ENCODE measurements at places on chromosomes 12 and 14.

GRCh38 chr12:131527092-131527491, 183.8 kb upstream of the SFSWAP start:
- no peak overlapping the region for H3K27ac ChIP-seq
- no peak overlapping the region for H3K4me3 ChIP-seq
- DNase-seq, result no peak
- no peaks in the 10 kb centered on the region for H3K4me1 ChIP-seq
- no peaks in the 10 kb centered on the region for H3K36me3 ChIP-seq
- no peaks in the 10 kb centered on the region for H3K27me3 ChIP-seq

GRCh38 chr12:64538121-64538520, 72.2 kb upstream of the RASSF3 start:
- peaks cover 11% of the 10 kb centered on the region for H3K27me3 ChIP-seq
- H3K36me3 ChIP-seq, result no peaks in the 10 kb centered on the region
- H3K27ac ChIP-seq, result no peak overlapping the region
- H3K4me3 ChIP-seq, result no peak overlapping the region
- H3K4me1 ChIP-seq, result no peaks in the 10 kb centered on the region

DNA sequence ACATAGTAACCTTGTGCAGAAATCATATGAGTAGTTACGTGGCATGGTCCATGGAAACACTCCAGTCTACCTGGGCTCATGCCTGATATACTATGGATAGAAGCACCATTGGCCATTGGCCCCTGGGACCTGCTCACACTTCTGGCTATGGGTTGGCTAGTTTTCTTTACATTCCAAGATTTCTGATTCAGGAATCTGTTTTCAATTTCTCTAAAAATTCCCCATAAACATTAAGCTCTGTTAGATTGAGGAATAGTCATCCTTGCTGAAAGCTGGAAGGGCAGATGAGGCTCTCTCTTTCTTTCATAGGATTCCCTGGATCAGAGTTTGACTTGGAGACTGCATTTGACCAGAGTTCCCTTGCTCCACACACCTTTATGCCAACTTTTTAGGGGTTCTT, 37.3 kb upstream of the RAP1B start:
- peaks cover 21% of the 10 kb centered on the region for H3K4me1 ChIP-seq
- H3K36me3 ChIP-seq, result no peaks in the 10 kb centered on the region
- no peak for DNase-seq
- H3K4me3 ChIP-seq, result no peak overlapping the region

- DNase-seq, result no peak
- H3K4me1 ChIP-seq, result no peaks in the 10 kb centered on the region
- H3K27me3 ChIP-seq, result no peaks in the 10 kb centered on the region
- H3K4me3 ChIP-seq, result no peak overlapping the region
Observed at GRCh38 chr14:98594156-98594555, 677.8 kb downstream of the BCL11B start.

GRCh38 chr14:89773151-89773550, 181.4 kb downstream of the EFCAB11 start:
- H3K4me1 ChIP-seq, result peaks cover 32% of the 10 kb centered on the region
- peaks cover 18% of the 10 kb centered on the region for H3K27me3 ChIP-seq
- no peak overlapping the region for H3K27ac ChIP-seq
- DNase-seq, result no peak
- H3K36me3 ChIP-seq, result no peaks in the 10 kb centered on the region

DNA sequence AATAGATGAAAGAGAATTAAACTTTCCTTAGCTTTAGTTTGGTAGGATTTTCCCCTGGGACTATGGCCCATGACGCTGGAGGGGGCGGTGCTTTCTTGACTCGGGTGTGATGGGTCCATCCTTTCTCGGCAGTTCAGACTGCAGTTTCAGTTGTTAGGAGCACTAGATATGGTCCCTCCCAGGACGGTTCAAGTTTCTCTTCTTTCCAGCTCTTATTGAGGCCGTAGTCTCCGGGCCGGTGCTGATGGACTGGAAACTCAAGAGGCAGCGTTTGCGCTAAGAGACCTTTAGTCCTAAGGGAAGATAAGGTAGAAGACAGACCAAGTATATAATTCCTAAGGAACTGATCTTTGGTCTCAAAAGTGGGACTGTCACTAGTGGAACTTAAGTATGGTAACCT, 111.2 kb downstream of the RIN3 start:
- H3K36me3 ChIP-seq, result peaks cover 22% of the 10 kb centered on the region
- no peak for DNase-seq
- H3K4me1 ChIP-seq, result no peaks in the 10 kb centered on the region
- H3K27me3 ChIP-seq, result no peaks in the 10 kb centered on the region
- H3K27ac ChIP-seq, result no peak overlapping the region

- no peak overlapping the region for H3K27ac ChIP-seq
- H3K27me3 ChIP-seq, result peaks cover 33% of the 10 kb centered on the region
- H3K4me3 ChIP-seq, result no peak overlapping the region
- H3K4me1 ChIP-seq, result no peaks in the 10 kb centered on the region
- no peak for DNase-seq
Observed at GRCh38 chr12:113500782-113501311, 29.2 kb upstream of the LHX5 start.

- no peak for DNase-seq
- no peaks in the 10 kb centered on the region for H3K4me1 ChIP-seq
- H3K27ac ChIP-seq, result no peak overlapping the region
Observed at GRCh38 chr14:77848031-77848430, 48.1 kb downstream of the ADCK1 start.

- H3K27ac ChIP-seq, result no peak overlapping the region
- no peaks in the 10 kb centered on the region for H3K27me3 ChIP-seq
- peaks cover 2% of the 10 kb centered on the region for H3K36me3 ChIP-seq
- no peak overlapping the region for H3K4me3 ChIP-seq
Observed at GRCh38 chr12:129363041-129363440, 509.8 kb downstream of the GLT1D1 start.

- H3K27me3 ChIP-seq, result no peaks in the 10 kb centered on the region
- H3K4me3 ChIP-seq, result no peak overlapping the region
- peaks cover 6% of the 10 kb centered on the region for H3K36me3 ChIP-seq
- H3K4me1 ChIP-seq, result no peaks in the 10 kb centered on the region
- DNase-seq, result no peak
Observed at GRCh38 chr12:79959484-79959883, 24.6 kb upstream of the PPP1R12A start.

DNA sequence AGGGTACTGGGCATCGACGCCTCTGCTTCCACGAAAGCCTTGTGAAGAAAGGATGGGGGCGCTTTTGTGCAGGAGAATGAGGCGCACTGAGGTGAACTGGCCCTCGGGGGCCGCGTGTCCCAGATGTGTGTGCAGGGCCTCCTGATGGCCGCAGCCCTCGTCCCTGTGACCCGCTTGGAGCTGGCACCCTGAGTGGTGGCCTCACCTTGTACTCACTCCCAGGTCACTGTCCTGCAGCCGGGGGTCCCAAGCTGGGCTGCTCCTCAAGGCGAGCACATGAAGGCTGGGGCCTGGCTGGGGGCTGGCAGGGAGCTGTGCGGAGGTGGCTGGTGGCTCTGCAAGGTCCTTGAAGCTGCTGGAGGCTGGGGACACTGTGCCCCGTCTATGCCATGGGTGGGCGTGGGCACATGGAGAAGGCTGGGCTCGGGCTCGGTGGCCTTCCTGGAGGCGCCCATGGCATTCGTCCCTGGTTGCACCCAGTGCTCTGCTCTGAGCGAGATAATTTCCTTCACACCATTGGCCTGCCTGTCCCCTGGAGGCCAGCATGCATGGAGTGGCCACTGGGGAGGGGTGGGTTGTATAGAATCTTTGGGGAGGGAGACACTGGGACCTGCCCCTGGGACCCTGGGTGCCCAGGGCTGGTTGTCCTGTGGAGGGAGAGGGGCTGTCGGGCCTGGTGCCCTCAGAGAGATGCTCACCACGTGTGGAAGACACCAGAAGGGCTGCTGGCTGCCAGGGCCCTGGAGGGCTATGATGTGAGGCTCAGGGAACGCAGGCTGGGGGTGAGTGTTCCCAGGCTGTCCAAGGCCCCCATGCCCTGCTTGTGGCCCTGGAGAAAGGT, 79.3 kb downstream of the TMEM121 start:
- no peak overlapping the region for H3K4me3 ChIP-seq
- H3K4me1 ChIP-seq, result no peaks in the 10 kb centered on the region
- no peak overlapping the region for H3K27ac ChIP-seq
- DNase-seq, result no peak
- no peaks in the 10 kb centered on the region for H3K27me3 ChIP-seq
- no peaks in the 10 kb centered on the region for H3K36me3 ChIP-seq

DNA sequence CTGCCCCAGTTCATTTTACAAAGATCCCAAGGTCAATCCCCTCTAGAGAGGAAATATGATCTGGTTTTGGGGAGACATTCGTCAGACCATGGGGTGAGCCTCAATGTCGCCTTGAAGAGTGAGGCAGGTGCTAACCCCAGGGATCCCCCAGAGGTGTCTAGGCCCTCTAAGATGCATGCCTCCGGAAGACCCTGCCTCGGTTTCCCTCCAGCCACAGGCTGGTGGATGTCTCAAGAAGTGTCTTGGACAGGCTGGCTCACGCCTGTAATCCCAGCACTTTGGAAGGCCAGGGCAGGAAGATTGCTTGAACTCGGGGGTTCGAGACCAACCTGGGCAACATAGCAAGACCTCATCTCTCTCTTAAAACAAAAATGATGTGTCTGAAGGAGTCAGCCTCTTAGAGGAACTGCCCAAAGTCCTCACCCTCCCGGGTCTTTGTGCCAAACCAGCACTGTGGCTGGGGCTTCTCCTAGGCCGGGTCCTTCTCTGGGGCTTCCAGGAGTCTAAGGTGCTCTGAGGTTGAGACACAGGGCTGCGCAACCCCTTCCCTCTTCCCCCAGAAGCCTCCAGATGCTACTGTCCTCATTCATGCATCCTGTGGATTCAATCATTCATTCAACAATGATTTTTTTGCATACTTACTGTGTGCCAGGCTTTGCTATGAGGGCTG, 24.7 kb upstream of the BEGAIN start:
- H3K27me3 ChIP-seq, result no peaks in the 10 kb centered on the region
- peaks cover under 1% of the 10 kb centered on the region for H3K4me1 ChIP-seq
- H3K4me3 ChIP-seq, result no peak overlapping the region
- no peak overlapping the region for H3K27ac ChIP-seq
- H3K36me3 ChIP-seq, result no peaks in the 10 kb centered on the region
- no peak for DNase-seq

GRCh38 chr12:124171231-124171979, 123.5 kb upstream of the RFLNA start:
- no peak overlapping the region for H3K4me3 ChIP-seq
- H3K4me1 ChIP-seq, result no peaks in the 10 kb centered on the region
- no peak for DNase-seq
- H3K27ac ChIP-seq, result no peak overlapping the region
- H3K36me3 ChIP-seq, result no peaks in the 10 kb centered on the region
- no peaks in the 10 kb centered on the region for H3K27me3 ChIP-seq

GRCh38 chr12:93089805-93090569, 160.9 kb upstream of the EEA1 start:
- peaks cover 23% of the 10 kb centered on the region for H3K4me1 ChIP-seq
- peaks cover 6% of the 10 kb centered on the region for H3K36me3 ChIP-seq
- peak; percentile 56 for DNase-seq
- no peaks in the 10 kb centered on the region for H3K27me3 ChIP-seq

GRCh38 chr12:69986114-69986513, 161.1 kb downstream of the MYRFL start:
- H3K27me3 ChIP-seq, result no peaks in the 10 kb centered on the region
- H3K4me3 ChIP-seq, result no peak overlapping the region
- H3K4me1 ChIP-seq, result no peaks in the 10 kb centered on the region
- no peaks in the 10 kb centered on the region for H3K36me3 ChIP-seq
- no peak for DNase-seq

- DNase-seq, result no peak
- peaks cover 2% of the 10 kb centered on the region for H3K36me3 ChIP-seq
- no peak overlapping the region for H3K27ac ChIP-seq
Observed at GRCh38 chr12:30587782-30588181, 107.9 kb downstream of the IPO8 start.

DNA sequence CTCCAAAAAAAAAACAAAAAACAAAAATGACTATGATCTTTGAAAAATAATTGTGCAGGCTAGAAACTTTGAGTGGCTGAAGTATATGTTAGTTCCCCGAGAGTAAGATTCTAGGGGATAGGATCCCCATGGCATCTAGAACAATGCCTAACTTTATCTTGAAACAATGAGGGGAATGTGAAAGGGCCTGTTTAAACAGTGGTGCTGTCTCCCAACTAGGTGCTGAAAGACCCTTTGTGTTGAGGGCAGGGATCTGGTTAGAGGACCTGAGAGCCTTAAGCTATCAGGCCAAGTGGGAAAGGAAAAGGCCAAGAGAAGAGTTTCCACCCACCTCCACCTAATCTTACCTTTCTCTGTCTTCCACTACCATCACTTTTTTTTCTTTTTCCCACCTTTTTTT, 6.8 kb upstream of the YLPM1 start:
- no peaks in the 10 kb centered on the region for H3K27me3 ChIP-seq
- H3K4me1 ChIP-seq, result peaks cover 9% of the 10 kb centered on the region
- DNase-seq, result no peak
- H3K27ac ChIP-seq, result no peak overlapping the region
- no peak overlapping the region for H3K4me3 ChIP-seq

GRCh38 chr12:121467638-121468498, 68.0 kb downstream of the RNF34 start:
- no peaks in the 10 kb centered on the region for H3K36me3 ChIP-seq
- peak overlapping the region; percentile 49 for H3K4me3 ChIP-seq
- H3K27ac ChIP-seq, result no peak overlapping the region

GRCh38 chr14:71588028-71588427, 344.2 kb upstream of the RGS6 start:
- no peak overlapping the region for H3K4me3 ChIP-seq
- no peak overlapping the region for H3K27ac ChIP-seq
- no peaks in the 10 kb centered on the region for H3K27me3 ChIP-seq
- peaks cover 46% of the 10 kb centered on the region for H3K4me1 ChIP-seq
- H3K36me3 ChIP-seq, result peaks cover 2% of the 10 kb centered on the region

DNA sequence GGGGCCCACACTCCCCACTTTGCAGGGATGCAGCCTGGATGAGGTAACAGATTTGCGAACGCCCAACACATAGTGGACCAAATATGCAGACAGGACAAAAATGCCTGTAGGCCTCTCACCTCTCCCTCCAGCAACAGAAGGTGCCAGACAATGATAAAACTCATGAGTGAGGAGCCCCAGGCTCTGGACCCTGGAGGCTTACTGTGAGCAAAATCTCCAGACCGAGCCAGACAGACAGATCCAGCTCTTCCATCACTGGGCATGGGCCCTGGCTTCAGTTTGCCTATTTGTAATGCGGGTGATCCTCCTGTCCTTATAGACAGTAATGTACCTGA, 42.3 kb downstream of the IRF2BPL start:
- H3K4me1 ChIP-seq, result peaks cover 8% of the 10 kb centered on the region
- no peak overlapping the region for H3K4me3 ChIP-seq
- peaks cover 7% of the 10 kb centered on the region for H3K36me3 ChIP-seq
- DNase-seq, result no peak

DNA sequence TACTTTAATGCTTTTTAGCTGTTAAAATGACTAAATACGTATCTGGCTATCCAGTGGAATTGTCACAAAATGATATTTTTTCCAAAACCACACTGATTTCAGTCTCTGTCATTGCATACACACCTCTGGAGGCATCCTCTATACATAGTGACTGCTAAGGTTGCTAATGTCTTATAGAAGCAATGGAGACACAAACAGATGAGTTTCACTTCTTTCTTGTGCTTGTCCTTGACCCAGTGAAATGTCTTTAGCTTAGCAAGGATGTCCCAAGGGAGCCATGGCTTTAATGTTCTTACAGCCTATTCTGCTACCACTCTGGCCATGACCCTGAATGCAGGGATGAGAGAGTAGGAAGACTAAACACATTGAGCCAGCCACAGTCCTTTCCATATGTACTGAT, 90.3 kb downstream of the TPH2 start:
- H3K4me1 ChIP-seq, result no peaks in the 10 kb centered on the region
- DNase-seq, result no peak

GRCh38 chr14:79840103-79840502, 371.2 kb downstream of the DIO2 start:
- no peak for DNase-seq
- no peaks in the 10 kb centered on the region for H3K27me3 ChIP-seq
- no peaks in the 10 kb centered on the region for H3K4me1 ChIP-seq
- no peaks in the 10 kb centered on the region for H3K36me3 ChIP-seq
- no peak overlapping the region for H3K4me3 ChIP-seq

Measured in activated T-cell treated with anti-CD3 and anti-CD28 coated beads, Interleukin-2, amount 50 U/mL, for 72 hours (primary cell).